ENCODE measurements at places on chromosomes 3 and 15. TPM values are rescaled to one million over a fixed set of nuclear protein-coding genes. Genes with fewer than 3 reads are reported as not detected.

The AGBL1 gene
- polyA plus RNA-seq, result 0.17 TPM

The NAALADL2 gene
- polyA plus RNA-seq, result 17.2 TPM

The IL20RB gene
- 0.48 TPM for polyA plus RNA-seq

The ST8SIA2 gene
- 5.6 TPM for polyA plus RNA-seq

The NRG4 gene
- 5.9 TPM for polyA plus RNA-seq

The NEK10 gene
- polyA plus RNA-seq, result 2.2 TPM

The NR2E3 gene
- 0.45 TPM for polyA plus RNA-seq

The GUCA1C gene
- 0.27 TPM for polyA plus RNA-seq

The LMAN1L gene
- polyA plus RNA-seq, result not detected

The IMPDH2 gene
- 216 TPM for polyA plus RNA-seq
